Stimulated activated CD4-positive, alpha-beta T cell treated with anti-CD3 and anti-CD28 coated beads, Interleukin-4, amount 100 ng/mL, for 24 hours (primary cell): ENCODE measurements at places on chromosomes 1 and 21.

GRCh38 chr1:172320733-172321132 is 99.8 kb upstream of the C1orf105 start:
- no peak for DNase-seq

- DNase-seq: no peak
These were observed 217.9 kb downstream of the NEGR1 start for GRCh38 chr1:72064196-72065075.

GRCh38 chr1:63651161-63651701 is 58.0 kb downstream of the PGM1 start:
- peak; percentile 13 for DNase-seq

DNA sequence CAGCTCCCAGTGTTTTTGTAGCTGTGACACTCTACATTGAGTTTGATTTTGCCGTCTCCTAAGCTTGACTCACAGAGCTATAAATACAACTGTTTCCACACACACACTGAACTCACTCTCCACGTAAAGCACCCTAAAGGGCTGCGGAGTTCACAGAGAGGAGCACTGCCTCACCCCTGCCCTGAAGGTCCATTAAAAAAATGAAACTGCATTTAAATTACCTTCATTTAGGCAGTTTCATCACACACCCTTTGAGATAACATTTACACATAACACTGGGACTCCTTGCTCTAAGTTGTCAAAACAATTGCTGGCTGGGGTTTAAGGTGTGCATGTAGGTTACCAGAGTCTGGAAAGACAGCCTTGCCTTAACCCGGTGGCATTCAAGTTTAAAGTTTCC is 137.1 kb upstream of the MAGI3 start:
- DNase-seq: no peak

DNA sequence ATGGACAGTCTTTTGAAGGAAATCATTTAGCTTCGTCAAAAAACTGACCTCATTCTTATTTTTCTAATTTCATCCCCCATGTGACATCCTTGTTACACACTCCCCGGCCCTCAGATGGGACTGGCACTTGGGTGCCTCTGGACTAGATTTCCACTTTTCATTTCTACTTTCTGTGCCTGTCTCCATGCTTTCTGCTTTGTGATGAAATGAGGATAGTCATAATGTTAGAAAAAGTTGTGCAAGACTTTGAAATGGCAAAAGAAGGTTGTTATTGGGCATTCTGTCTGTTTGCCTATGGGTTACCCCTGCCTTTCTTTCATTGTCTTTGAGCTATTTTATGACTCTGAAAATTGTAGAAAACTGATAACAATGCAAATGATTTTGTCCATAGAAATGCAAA is 54.9 kb downstream of the MDM4 start:
- no peak for DNase-seq

GRCh38 chr1:209160230-209160629 is 423.3 kb upstream of the CAMK1G start:
- DNase-seq: no peak

DNA sequence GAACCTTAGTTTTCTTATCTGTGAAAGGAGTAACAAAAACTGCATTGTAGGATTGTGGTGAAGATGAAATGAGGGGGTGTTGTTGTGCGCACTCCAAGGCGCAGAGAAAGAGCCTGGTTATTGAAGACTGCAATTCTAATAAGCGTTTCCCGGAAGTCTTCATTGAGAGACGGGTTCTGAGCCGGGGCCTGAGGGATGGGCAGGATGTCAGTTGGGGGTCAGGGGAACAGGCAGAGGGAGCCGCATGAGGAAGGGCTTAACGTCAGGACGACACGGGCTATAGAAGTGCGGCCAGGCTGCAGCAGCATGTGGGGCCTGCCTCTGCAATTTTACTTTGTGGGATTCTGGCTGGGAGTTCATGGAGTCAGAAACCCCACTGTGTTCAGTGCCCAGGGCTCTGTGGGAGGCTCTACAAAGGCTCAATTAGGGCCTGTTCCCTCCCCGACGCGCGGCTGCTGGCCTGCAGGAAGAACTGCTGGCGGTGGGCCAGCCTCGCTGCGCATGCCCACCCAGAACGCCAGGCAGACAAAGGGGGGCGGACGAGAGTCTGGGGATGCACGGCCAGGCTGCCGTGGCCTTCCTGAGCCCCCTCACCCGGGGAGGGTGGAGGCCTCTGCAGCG is 20.7 kb downstream of the TRIM62 start:
- DNase-seq: no peak

DNA sequence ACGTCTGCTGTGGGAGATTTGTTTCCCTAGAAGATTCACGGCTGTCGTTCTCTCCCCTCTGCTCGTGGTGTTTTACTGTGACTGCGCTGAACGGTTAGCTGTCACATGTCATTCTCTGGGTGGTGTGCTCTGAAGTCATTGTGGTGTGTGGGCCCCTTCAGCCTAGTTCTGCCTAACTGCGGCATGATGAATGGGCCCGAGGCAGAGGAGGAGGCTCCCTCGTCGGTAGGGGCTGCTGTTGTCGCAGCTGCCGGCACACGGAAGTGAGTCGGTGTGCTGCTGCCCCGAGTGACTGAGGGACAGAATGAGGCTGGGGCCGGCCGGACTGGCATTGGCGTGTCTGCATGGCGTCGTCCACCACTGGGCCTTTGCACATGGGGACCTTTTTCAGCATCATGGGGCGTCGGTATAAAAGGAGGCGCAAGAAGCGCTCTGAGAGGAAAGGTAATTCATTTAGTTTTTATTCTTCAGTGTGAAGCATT is 77.9 kb downstream of the ADARB1 start:
- DNase-seq: peak; percentile 71
